Head of caudate nucleus (tissue), 42 donors: ENCODE measurements at places on chromosomes 7 and 10.

- DNase-seq, result no peak
Observed at GRCh38 chr7:88985295-88985694, 189.8 kb upstream of the TEX47 start.

GRCh38 chr10:3775696-3776551 is 9.1 kb downstream of the KLF6 start:
- DNase-seq, result no peak

DNA sequence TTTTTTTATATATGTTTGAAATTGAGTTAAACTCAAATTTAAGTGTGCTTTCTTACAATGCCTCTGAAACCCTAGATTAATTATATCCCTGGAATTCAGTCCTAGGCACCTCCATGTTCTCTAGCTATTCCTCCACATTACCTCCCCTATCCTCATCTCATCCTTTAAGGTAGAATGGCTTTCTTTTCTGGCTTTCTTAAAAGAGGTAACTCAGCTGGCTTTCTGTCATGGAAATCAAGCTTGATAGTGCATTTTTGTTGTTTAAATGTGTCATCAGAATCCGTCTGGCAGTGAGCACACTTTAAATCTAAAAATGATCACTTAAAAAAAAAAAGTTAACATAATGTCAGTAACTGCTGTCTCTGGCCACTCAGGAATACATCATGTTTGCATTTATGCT is 42.2 kb downstream of the AHR start:
- no peak for DNase-seq

- no peak for DNase-seq
Observed at GRCh38 chr7:2198760-2199159, 34.0 kb downstream of the MAD1L1 start.

GRCh38 chr10:98209441-98209840 is 58.6 kb downstream of the LOXL4 start:
- no peak for DNase-seq

GRCh38 chr7:6154542-6155404 is 117.7 kb downstream of the CYTH3 start:
- DNase-seq, result no peak

DNA sequence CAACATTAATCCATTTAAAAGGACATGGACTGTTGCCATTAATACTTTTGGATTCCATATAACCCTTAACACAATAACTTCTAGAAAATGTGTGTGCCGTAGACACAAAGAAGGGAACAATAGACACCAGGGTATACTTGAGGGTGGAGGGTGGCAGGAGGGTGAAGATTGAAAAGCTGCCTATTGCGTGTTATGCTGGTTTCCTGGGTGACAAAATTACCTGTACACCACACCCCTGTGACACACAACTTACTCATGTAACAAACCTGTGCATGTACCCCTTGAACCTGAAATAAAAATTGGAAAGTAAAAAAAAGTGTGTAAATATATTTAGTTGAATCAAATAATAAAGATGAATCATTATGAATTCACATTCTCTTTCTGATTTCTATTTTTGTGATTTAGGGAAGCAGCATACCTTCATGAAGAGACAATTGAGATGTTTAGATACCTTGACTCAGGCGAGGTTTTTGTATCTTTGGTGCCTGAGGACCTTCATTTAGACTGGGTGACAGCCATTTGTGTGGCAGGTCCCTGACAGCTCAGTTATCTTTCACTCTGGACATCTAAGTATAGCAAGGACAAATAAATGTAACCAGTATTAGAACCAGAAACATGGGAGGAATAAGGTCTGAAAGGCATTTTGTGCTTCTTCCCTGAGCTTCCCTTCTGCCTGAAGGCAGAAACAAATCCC is 28.7 kb downstream of the GIMAP8 start:
- no peak for DNase-seq

DNA sequence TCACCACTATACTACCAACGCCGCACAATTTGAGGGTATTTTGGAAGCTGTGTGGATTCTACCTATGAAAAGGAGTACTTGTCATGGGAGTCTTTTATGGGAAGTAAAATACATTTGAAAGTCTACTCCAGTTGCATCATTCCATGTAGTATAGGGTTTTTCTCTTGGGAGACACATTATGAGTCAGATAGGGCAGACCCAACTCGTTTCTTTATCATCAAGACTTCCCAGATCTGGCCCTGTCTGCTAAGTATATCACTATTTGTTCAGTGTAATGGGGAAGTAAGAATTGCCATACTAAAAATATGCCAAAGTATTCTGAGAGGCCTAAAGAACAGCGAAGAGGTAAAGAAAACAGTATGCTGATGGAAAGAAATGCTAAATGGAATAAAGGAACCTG is 144.2 kb downstream of the SPAG6 start:
- no peak for DNase-seq
